ENCODE measurements at places on chromosomes 6 and 20. TPM values are rescaled to one million over a fixed set of nuclear protein-coding genes. Genes with fewer than 3 reads are reported as not detected.

Gene TSHZ2
- total RNA-seq = not detected

Gene ZNF311
- 0.71 TPM for total RNA-seq

Gene CCN6
- not detected for total RNA-seq

Gene NKAIN2
- total RNA-seq = 0.06 TPM

Gene SERINC1
- total RNA-seq = 180 TPM

Gene RSPO4
- total RNA-seq = not detected

Gene FBXO30
- total RNA-seq = 11.0 TPM

Gene RAE1
- 41.2 TPM for total RNA-seq

Gene SULF2
- total RNA-seq = 2.4 TPM

Gene SNAP91
- total RNA-seq = not detected

Gene USP49
- 1.7 TPM for total RNA-seq

Gene TUBB1
- total RNA-seq = not detected

Gene ACSS2
- 24.5 TPM for total RNA-seq

Gene HSPA12B
- total RNA-seq = not detected

Gene PTK6
- 0.45 TPM for total RNA-seq

Gene ELOVL2
- 0.06 TPM for total RNA-seq

Gene WFDC10B
- not detected for total RNA-seq

Gene FAM209A
- total RNA-seq = not detected

Gene LGSN
- 0.11 TPM for total RNA-seq

GRCh38 chr6:41559655-41560427 is 13.7 kb downstream of the FOXP4 start:
- no peak for DNase-seq

DNA sequence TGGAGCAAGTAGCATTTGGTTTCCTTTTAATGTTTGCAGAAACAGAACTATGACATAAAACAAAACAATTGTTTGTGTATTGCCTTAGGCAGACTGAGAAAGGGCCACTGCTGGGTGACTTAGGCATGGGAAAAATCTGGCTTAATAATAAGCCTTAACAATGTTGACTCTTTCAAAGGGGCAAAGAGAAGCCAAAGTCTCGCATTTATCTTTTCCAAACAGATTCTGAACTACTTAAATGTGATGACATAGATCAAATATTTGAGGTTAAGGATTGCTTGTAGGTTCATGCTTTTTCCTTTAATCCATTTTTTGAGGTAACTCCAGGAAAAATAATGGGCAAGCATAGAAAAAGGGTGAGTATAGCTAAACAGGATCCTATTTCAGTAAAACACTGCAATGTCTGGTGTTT is 39.6 kb downstream of the ADAT2 start:
- DNase-seq = peak; percentile 63

- peak; percentile 28 for DNase-seq
Measured at GRCh38 chr20:15100506-15101160, 763.2 kb upstream of the FLRT3 start.

DNA sequence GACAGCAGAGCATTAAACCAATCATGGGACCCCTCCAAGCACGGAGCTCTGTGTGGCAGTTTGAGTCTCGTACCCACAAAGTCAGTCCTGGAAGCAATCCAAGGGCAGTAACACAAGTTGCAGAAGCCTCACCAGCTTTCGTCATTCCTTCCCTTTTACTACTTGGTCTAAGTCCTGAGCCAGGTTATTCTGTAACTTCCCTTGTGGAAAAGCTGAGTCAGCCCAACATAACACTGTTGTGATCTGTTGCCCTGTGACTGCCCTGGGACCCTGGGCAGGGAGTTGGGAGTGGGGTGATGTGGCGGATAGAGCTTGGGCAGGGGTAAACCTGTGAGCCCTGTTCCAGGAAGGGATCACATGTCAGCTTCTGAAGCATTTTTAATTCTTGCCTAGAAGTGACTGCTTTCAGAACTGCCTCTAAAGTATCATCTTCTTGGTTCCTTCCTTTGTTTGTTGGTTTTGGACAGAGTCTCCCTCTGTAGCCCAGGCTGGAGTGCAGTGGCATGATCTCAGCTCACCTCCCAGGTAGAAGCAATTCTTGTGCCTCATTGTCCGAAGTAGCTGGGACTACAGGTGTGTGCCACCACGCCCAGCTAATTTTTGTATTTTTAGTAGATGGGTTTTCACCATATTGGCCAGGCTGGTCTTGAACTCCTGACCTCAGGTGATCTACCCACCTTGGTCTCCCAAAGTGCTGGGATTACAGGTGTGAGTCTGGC is 183.7 kb upstream of the JAG1 start:
- DNase-seq = peak; percentile 49

DNA sequence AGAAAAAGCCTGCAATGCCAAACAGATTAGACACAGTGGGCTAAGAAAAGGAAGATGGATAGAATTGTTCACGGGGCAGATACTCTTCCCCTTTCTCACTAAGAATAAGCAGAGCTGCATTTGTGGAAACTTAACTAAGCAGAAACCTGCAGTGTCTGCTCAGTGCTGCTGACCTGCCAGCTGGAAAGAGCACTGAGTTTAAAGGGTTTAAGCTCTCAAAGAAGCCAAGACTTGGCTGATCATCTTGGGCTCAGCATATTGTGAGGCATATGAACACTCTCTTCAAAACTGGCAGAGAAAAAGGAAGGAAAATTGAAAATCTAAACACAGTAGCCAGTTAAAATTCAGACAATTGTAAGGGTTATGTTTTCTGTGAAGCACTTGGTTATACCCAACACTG is 711.1 kb upstream of the EPHA7 start:
- no peak for DNase-seq

GRCh38 chr20:42963796-42964195 is 225.9 kb downstream of the PTPRT start:
- no peak for DNase-seq

DNA sequence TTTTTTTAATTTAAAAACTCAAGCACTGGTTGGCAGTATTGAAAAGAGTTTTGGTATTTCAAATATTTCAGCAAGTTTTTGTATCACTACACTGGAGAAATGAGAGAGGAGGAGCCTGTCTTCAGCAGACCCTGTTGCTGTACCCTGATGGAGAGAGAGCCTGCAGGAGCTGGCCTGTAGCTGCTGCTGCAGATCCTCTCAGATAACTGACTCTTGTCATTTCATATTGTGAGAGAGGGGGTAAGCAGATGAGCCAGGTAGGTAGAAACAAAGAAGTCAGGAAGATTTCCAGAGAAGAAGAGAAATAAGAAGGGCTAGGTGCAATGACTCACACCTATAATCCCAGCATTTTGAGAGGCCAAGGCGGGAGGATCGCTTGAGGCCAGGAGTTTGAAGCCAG is 64.1 kb upstream of the TBC1D7 start:
- DNase-seq = no peak

- DNase-seq = no peak
Measured at GRCh38 chr6:121959501-121959900, 440.0 kb upstream of the HSF2 start.

DNA sequence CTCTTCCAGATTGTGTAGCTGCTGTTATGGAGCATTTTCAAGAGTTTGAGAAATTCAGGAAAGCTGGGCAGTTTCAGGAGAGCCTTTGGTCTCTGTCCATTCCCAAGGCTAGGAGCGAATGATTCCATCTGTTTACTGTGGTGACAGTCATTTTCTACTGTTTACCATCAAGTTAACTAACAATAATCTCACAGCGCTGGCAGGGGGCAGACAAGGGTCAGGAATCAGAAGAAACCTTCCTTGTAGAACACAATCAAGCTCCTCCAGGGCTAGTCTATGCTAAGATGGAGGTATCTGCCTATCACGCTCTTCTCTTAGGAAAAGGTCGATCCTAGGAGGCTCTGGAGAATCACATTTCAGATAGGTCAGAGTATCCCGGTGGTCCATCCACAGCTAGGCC is 293.9 kb downstream of the KIF16B start:
- peak; percentile 21 for DNase-seq

DNA sequence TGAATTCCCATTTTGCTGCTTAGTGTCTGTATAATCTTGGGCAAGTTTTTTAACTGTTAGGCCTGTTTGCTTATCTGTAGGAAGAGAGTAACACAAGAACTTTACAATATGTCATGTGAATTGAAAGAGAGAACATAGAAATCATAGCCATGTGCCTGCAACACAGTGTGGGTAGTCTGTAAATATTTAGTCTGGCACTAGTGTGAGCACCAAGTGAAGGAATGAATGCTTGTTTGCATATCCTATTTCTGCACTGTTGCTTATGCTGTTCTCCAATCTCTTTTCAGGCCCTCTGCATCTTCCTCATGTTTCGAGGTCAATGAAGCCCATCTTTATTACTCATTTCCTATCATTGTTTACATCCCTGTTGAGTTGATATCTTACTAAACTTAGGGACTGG is 49.2 kb downstream of the CBFA2T2 start:
- DNase-seq = no peak

- no peak for DNase-seq
Measured at GRCh38 chr6:164533045-164533362, 776.4 kb downstream of the C6orf118 start.

DNA sequence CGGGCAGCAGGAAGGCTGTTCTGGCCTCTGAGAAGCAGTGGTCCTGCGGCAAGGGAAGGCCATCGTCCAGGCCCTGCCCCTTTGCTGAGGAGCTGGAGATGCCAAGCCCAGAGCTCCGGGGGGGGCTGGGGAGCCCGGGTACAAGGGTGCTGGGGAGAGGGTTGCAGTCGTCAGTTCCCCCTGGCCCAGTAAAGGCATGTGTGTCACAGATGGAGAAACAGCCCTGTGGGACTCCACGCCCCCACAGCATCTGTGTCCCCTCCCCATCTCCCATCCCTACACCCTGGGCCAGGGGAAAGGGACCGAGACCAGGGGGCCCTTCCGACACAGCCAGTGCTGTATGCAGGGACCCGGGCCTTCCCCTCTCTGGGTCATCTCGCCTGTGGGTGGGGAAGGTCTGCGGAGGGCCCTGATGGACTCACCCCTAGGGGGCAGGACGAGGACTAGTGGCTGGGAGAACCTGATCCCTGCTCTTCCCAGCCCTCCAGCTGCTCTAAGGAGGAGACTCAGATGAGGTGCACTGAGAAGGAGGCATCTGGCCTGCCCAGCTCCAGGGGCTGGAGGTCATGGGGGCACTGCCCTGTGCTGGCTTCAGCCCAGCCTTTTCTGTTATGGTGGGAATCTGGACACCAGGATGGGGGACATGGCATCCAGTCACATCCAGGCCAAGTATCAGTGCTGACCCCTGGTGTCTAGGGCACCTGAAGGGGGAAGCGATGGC is 609 bp downstream of the MYL9 start:
- DNase-seq = peak; percentile 76

DNA sequence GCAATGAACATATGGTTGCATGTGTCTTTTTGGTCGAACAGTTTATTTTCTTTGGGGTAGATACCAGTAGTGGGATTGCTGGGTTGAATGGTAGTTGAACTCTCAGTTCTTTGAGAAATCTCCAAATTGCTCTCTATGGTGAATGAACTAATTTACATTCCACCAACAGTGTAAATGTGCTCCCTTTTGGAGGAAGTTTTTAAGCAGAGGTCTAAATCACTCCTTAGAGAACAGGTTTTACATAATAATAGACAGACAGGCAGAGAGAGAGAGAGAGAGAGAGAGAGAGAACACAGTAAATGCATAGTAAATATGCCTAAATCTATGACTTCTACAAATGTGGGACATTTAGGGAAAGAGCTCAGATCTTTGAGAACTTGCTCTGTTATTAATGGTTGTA is 37.6 kb downstream of the GRM1 start:
- DNase-seq = no peak

DNA sequence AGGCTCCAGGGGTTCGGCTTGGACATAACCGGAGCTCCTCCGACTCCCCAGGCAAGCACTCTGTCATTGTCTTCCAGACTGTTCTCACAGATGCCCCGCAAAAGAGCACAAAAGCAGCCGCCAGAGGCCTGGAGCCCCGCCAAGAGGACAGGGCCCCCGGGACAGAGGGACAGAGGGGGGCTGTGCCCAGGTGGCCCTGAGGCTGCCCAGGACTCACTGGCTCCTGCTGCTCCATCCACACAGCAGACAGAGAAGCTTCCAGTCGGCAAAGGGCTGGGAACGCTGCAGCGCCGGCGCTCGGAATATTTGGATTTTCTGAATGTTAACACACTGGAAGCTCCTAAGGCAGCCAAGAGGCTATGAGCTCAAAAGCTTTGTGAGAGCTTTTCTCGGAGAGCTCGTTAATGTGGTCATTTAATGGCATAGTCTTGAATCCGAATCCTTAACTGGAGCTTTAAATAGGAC is 68.0 kb upstream of the QKI start:
- no peak for DNase-seq

GRCh38 chr6:27890445-27891319 is 21.5 kb downstream of the OR2B2 start:
- DNase-seq = peak; percentile 85

GRCh38 chr6:135525594-135525993 is 28.1 kb upstream of the AHI1 start:
- DNase-seq = no peak

- no peak for DNase-seq
Measured at GRCh38 chr20:49619113-49620048, 51.4 kb upstream of the PTGIS start.

DNA sequence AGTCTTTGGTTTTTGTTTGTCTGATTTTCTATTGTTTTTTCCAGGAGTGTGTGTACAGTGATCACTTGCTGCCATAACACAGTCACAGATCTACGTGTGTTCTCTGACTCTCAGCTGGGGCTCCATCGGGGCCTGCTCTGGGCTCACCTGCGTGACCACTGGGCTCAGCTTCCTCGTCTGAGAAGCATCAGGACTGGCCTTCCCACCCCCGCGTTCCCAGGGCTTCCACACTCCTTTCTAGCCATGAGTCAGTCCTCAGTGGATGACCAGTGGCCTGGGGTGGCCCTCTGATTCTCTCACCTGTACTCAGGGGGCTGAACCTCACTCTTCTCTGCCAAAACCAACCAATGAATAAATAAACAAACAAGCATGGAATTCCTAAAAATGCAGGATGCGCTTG is 14.5 kb downstream of the THBS2 start:
- DNase-seq = no peak

GRCh38 chr20:25054995-25055629 is 2.8 kb downstream of the ACSS1 start:
- DNase-seq = no peak

- DNase-seq = no peak
Measured at GRCh38 chr6:43733471-43734293, 36.3 kb upstream of the VEGFA start.

DNA sequence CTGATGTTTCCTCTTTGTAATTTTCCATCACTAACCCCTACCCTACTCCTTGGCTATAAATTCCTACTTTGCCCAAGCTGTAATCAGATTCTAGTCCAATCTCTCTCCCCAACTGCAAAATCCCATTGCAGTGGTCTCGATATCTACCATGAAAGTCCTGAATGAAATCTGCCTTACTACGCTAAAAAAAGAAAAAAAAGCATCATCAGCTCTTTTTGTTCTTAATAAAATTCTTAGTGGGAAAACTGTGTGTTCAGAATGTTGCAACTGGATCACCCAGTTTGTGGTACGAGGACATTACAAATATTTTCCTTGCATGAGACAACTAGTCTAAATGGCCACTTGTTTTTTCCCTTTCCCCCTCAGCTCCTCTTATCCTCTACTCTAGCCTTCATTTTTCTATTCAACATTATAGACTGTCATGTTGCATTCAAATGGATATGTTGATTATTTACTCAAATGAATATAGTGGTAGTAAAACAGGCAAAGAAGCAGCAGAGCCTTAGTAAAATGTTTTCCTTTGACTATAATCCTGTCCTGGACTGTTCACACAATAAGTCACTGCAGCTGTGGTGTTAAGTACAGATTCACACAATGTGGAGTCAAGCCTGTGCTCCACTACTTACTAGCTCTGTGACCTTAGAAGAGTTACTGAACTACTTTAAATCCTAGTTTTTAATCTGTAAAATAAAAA is 527.1 kb upstream of the MARCKS start:
- DNase-seq = no peak

- no peak for DNase-seq
Measured at GRCh38 chr6:49255335-49255734, 207.7 kb downstream of the MMUT start.
